HS-5 (cell line): ENCODE measurements at places on chromosomes 3 and 15.

DNA sequence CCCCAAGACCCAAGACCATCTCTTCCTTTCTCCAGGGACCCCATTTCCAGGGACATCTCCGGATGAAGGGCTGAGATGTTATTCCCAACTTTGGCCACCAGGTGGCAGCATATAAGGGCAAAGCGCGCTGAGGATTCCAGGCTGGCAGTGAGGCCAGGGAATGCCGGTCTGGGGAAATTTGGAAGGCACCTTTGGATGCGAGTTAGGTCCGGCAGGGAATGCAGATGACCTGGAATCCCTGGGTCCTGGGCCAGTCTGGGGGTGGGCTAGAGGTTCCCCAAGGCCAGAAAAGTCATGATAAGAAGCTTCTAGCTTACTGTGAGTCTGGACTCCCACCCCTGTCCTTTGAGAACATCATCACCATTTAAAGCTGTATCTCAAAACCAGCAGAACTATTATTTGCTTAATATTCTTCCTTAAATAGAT lies 1.6 kb upstream of the CHST13 start:
- no peak for DNase-seq

DNA sequence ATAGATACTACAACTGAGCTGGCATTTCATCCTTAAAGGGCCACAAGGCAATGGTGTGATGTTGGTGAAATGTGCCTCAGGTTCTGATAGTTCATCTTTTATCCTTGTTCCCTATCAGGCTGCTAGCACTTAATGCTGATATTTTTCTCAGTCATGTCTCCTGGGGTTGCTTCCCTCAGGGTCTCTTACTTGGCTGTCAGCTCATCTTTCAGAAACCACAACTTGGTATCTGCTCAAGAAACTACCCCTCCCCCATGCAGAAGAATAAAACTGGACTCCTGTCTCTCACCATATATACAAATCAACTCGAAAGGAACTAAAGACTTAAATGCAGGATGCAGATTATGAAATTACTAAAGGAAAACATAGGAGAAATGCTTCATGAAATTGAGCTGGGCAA lies 308.1 kb downstream of the CHST2 start:
- no peak for DNase-seq

- no peak for DNase-seq
Observed at GRCh38 chr3:138449490-138449889, 15.1 kb downstream of the ESYT3 start.

DNA sequence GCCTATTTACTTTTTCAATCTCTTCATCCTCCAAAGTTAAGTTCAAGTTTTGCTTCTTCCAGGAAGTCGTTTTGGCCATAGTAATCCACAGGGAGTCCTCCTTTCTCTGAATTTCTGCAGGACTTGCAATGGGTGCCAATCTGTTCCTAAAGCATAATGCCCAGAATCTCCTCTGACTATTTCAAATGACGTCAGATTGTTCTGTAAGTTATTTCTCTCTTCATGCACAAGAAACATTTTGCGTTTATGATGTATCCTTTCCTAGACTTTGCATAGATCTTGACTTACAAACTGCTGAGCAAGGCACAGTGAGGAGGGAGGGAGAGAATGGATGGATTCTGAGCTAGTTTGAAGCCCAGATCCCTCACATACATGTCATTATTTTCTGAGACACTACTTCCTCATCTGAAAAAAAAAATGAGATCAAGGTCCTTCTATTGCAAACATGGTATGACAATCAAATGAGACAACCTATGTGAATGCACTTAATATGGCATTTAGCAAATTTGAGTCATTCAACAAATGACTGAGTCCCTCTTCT lies 103.1 kb downstream of the MEX3B start:
- no peak for DNase-seq

DNA sequence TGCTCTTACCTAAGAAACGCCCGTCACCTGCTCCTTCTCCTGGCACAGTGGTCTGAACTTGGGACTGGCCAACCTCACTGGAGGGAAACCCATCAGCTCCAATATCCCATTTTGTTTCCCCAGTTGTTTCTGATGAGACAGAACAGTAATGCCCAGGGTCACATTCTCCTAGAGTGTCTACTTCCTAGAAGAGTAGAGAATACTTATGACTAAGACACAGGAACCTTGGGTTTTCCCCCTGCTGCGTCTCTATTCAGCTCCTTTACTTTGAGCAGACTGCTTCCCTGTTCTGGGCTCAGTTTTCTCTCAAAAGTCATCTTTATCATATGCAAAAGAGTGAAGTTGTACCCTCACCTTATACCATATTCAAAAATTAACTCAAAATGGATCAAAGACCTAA lies 79.4 kb downstream of the POLR2M start:
- DNase-seq, result no peak

DNA sequence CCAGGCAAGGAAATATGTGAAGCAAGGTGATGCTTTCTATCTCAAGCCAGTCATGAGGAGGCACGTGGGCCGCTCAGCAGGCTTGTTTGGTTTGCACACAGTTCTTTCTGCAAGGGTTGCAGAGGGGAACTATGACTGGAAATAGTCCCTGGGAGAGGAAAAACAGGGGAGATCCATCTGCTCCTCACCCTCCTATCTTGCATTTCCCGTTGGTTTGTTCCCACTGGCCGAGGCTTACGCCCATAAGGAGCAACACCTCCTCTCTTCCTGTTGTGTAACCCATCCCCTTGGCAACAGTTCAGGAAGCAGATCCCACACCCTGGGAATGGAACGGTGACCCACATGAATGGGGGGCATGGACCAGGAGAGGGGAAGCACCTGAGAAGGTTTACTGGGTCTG lies 72.1 kb upstream of the MAGI1 start:
- no peak for DNase-seq

DNA sequence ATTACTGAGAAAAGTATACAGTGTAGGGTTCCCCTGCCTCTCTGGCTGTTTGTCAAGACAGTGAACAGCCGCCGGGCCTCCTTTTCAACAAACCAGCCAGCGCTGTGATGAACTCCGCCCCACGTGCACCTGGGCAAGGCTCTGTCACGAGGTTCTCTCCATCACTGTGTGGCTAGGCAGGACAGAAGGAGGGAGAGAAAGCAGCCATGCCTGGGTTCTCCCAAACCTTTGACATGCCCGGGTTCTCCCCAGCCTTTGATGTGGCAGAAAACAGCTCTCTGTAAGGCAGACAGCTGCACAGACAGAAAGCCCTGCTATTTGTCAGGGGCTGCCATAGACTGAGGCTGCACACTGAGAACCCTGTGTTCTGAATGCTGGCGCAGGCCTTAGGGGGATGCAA lies 101.4 kb upstream of the TRPM1 start:
- no peak for DNase-seq

DNA sequence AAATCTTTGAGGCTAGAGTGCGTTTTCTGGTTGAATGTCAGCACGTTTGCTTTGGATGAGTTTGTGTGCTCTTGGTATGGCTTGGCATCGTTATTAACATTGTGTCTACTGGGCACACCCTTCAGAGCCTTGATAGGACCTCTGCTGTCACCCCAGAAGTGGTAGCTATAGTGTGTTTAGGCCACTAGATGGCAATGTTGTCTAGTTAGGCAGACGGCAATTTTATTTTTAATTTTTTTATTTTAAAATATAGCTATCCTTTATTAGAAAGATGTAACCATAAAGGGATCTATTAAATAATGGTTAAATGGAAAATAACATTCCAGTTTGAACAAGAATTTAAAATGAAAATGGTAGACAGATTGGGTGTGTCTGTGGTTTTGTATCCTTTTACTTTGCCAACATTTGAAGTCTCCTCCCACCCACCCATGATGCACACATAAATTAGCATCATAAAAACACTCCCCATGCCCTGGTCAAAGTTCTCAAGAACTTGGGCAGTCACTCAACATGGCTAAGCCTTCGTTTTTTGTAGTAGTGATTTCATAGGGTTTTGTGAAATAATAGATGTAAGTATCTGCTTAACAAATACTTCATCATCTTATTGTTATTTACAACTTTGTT lies 200.7 kb downstream of the KCNH8 start:
- DNase-seq, result no peak

GRCh38 chr3:119359476-119360326 lies 65.5 kb downstream of the ARHGAP31 start:
- no peak for DNase-seq

DNA sequence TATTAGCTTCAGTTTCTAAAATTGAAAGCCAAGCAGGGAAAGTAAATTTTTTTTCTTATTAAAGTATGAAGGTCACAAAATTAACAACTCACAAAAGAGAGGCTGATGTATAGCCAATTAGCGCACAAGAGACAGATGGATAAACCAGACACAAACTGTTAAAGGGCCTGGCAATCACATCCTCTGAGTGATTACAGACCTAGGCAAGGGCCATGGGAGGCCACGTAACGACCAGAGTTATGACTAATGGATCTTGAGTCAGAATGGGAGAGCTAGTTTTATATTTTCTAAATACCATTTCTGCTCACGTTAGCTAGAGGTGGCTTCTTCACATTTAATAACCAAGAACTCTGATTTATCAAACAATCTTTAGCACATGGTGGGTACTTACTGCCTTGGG lies 17.8 kb upstream of the SCAMP5 start:
- DNase-seq, result no peak
